ENCODE measurements at places on chromosomes 2 and 18.

DNA sequence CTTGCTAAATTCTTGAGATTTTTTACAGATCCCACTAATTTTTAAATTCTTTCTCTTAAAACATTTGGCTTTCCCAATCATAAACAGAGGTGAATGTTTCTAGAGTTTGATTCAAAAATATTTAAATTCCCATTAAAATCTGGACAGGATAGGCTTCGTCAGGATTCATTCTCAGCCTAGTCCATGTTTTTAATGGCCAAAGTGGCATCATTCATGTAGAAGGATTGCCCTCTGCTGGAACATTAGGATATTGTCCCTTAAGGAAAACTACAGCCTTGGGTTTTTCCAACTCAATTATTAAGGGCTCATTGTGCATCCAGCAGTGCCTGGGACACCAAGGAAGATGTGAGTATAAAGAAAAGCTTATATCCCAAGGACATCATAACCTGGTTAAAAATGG is 71.7 kb downstream of the TPGS2 start:
- no peak for DNase-seq

- DNase-seq = no peak
Observed at GRCh38 chr2:75253526-75253925, 54.2 kb upstream of the TACR1 start.

GRCh38 chr2:227456102-227456501 is 15.9 kb upstream of the AGFG1 start:
- no peak for DNase-seq

- no peak for DNase-seq
Observed at GRCh38 chr2:36680012-36680411, 16.5 kb upstream of the VIT start.

DNA sequence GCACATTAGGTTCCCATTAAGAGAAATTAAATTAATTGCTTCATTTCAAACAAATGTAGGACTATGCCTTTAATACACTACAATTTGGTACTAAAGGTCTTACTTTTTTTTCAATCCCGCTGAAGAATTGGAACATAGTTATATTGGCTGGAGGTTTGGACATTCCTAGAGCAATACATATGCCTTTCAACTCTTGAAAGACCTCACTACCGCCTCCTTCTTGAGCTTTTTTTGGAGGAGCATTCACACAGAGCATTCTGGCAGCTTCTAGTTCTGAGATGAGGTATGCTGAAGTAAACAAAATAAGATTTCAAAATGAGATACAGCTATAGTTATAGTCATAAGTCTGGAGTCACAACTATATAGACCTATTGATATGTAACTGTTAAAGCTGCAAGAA is 10.9 kb downstream of the FAM98A start:
- DNase-seq = no peak

GRCh38 chr2:903223-903900 is 47.3 kb upstream of the SNTG2 start:
- DNase-seq = no peak

- DNase-seq = no peak
Observed at GRCh38 chr2:144975881-144976280, 456.0 kb upstream of the ZEB2 start.

DNA sequence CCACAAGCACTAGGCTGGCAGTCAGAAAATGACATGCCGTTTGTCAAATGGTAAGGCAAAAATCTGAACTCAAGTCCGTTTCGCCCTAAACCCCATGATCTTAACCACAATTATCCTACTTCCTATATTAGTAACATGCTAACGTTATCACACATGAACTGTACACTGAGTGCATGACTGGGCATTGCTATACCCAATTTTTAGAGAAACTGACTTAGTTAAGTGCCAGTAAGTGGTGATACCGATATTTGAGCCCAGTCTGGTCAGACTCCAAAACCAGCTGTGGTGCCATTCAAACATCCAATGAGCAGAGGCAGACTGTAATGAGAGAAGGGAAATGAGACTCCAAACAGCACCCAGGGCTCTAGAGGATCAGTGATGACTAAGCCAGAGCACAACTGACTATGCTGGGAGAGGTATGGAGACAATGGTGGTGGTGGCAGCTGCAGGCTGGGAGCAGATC is 311.7 kb upstream of the PKDCC start:
- DNase-seq = no peak

DNA sequence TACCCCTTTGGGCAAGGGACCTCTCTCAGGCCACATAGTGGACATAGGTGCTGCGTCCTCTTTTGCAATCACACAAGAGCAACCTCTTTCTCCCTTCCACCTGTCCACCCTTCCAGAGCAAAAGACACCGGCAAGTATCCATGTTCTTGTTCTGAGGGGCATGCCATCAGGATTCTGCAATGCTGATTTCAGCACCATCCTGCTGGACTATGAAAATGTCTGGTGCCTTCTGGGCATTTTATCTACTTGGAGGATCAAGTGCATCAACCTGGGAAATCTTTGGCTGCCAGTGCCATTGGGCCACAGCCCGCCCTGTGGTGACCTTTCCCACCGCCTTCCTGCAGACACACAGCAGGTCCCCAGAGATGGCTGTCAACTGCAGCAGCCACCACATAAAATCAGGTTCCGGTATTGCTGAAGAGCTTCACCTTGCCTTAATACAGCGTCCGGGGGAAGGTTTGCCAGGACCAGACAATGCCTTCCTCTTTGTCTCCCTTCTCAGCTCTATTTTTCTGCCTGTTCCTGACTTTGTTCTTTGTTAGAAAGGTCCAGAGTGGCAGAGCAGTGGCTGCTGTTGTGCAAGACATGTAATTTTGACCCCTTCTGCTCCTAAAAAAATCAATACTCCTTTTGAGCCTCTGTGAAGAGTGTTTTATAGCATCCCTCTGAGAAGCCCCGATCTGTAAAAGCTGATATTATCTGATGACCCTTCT is 18.5 kb upstream of the BOD1L2 start:
- DNase-seq = no peak

DNA sequence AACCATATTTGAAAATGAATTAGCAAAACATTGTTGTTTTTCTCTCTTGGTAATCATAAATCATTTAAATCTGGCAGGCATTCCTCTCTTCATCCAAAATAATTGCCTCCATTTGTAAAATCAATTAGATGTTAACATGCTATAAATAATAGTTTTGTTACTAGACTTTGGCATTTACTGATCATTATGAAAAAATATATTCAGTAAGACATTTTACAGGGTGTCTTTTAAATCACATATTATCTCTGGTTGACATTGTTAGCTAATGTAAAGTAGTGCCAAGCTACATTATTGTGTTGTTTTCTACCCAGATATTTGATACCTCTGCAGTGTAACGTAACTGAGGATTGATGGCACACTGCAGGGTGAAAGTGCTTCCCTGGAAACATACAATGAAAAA is 31.8 kb upstream of the DLX1 start:
- no peak for DNase-seq

GRCh38 chr18:48868468-48869466 is 82.0 kb downstream of the SMAD7 start:
- DNase-seq = no peak

DNA sequence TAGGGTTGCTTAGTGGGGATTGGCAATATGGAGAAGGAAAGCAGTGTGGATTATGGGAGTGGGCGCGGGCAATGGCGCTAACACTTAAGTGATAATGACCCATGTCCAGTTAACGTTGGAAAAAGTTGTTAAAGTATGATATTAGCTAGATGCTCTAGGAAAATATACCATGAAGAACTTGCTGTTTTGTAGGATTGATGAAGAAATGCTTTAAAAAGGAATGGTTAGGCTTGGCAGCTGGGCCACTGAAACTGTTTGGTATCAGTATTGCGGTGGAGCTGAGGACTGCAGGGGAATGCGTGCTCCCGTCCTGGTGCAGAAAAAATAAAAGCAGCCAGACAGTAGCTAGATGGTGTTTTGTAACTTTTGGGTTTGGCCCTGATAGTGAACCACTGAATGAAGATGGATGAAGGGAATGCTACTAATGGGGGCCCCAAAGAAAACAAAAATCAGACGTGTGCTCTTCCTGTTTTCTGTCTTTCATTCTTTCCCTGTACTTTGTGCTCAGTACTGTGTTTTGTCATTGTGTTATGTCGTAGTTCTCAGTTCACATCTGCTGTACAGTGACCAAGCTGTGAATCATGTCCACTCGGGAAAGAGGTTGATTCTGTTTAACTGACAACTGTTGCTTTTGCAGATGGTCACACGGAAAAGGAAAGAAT is 999 bp downstream of the INSIG2 start:
- no peak for DNase-seq

GRCh38 chr18:23640052-23640451 is 22.7 kb downstream of the ANKRD29 start:
- no peak for DNase-seq

- DNase-seq = no peak
Observed at GRCh38 chr2:135512099-135512498, 18.9 kb downstream of the ZRANB3 start.

GRCh38 chr2:23386339-23387220 is 1.6 kb downstream of the KLHL29 start:
- DNase-seq = peak; percentile 84

DNA sequence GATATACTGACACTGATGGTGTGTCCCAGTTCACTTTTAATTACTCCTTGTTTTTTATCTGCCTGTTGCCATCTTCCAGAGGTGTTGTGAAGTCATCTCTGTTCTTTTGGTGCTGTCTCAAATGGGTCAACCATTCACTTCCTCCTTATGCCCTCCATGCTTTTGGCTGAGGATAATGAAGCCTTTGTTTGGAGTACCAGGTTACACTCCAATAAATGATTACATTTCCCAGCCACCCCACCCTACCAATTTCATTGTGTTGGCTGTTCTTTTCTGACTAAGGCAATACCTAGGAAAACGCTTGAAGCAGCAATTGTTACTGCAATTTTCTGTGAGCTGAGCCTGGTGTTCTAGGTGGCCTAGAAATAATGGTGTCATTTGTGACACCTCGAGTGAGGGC is 29.8 kb upstream of the ACTG2 start:
- DNase-seq = no peak

GRCh38 chr2:219916281-219916680 is 288.9 kb downstream of the SLC4A3 start:
- DNase-seq = no peak

GRCh38 chr2:150888337-150888736 is 373.3 kb downstream of the RBM43 start:
- DNase-seq = no peak

DNA sequence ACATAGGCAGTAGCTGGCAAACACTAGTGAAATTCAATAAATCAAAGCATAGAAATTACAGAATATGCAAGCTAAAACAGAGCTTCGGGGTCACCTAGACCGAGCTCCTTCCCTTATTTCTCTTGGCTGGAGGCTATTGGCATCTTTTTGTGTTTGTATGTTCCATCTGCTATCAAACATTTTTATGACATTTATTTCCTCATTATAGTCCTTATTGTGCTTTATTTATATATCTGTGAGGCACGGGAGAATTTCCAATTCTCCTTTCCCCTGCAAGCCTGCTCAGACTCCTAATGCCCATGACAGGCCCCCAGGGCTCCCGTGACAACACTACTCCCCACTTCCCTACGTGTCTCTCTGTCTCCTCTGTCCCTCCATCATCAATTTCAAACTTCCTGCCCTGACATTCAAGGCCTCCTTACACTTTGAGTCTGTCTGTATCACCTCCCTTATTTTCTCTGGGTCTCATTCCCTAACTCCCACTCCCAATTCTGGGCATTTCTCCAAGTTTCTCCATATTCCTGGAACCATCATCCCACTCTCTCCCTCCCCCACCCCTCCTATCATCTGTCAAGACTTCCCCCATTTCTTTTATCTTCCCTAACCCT is 316.9 kb downstream of the OSR1 start:
- DNase-seq = no peak

GRCh38 chr2:222799262-222799918 is 61.4 kb upstream of the ACSL3 start:
- no peak for DNase-seq

GRCh38 chr2:22124003-22124402 is 1000.2 kb downstream of the TDRD15 start:
- DNase-seq = no peak

GRCh38 chr2:234823877-234824376 is 127.9 kb upstream of the SH3BP4 start:
- no peak for DNase-seq

GRCh38 chr2:31414601-31415241 is at the start of gene XDH:
TSS of gene XDH (minus strand) at chr2:31414742. CDS start at chr2:31414666, 76 bp downstream.
- DNase-seq = no peak

- no peak for DNase-seq
Observed at GRCh38 chr2:96520697-96521096, 15.5 kb upstream of the NEURL3 start.

DNA sequence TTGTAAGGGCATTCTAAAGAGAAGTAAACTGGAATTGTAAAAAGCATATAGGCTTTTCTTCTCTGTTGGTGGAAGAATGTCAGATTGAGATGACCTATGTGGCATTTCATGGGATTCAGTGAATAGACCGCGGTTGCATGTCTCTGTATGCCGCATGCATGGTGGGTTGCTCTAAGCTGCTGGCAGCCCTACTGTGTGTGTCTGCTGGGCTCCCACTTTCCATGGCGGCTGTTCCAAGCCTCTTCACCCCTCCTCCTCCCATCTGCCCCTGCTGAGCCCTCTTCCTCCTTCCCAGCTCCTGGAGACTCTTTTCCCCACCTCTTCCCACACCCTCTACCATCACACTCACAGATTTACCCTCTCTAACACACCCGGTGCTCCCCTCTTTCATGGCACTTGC is 12.6 kb downstream of the ATP6V1C2 start:
- no peak for DNase-seq

DNA sequence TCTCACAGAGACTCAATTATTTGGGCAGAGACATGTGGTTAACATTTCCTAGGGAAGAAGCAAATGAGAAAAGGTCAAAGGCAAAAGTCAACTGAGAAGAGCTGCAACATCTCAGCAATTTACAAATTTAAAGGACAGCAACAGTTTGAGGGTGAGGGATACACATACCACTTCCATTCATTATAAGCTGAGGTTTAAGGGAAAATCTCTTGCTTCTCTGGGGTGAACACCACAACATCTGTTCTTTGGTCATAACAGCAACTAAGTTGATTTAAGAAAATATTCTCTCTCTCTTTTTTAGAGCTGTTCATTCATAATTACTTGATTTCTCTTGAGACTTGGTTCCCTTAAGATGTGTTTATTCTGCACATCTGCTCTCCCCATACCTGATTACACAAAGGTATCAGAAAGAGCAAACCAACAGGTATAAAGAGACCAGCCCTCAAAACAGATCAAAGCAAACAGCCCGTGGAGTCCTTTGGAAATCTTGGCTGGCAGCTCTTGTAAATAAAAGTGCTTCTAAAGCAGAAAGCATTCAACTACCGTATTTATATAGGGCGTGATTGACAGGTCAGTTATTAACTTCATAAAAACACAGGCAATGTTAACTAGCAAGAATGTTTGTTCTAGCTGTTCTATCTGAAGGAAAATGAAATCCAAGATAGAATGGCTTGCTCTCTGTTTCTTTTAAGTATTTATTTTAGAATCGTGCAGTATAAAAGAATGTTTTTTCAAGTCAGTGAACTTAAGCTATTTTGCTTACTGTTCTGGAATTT is 132.8 kb downstream of the THADA start:
- no peak for DNase-seq

DNA sequence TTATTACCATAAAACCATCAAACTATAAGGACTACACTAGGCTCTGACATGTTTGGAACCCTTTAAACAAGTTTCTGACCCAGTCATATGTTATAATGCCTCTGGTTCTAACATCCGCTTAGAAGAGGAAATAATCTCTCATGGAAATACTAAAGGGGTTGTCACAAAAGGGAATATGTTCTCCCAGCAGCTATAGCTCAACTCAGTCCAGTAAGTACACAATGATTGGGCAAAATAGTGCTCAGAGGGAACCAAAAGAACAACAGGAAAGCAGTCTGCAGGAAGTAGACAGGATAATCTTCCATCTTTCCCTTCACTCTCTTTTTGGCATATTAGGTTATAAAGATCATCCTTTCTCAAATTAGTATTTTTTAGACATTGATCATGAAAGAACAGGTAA is 4.3 kb downstream of the SRBD1 start:
- no peak for DNase-seq

GRCh38 chr2:240254337-240255164 is 114.1 kb upstream of the OTOS start:
- no peak for DNase-seq

Data from posterior cingulate gyrus (tissue), 11 donors.